Uterus (tissue), 4 donors: ENCODE measurements at places on chromosomes 5 and 9.

DNA sequence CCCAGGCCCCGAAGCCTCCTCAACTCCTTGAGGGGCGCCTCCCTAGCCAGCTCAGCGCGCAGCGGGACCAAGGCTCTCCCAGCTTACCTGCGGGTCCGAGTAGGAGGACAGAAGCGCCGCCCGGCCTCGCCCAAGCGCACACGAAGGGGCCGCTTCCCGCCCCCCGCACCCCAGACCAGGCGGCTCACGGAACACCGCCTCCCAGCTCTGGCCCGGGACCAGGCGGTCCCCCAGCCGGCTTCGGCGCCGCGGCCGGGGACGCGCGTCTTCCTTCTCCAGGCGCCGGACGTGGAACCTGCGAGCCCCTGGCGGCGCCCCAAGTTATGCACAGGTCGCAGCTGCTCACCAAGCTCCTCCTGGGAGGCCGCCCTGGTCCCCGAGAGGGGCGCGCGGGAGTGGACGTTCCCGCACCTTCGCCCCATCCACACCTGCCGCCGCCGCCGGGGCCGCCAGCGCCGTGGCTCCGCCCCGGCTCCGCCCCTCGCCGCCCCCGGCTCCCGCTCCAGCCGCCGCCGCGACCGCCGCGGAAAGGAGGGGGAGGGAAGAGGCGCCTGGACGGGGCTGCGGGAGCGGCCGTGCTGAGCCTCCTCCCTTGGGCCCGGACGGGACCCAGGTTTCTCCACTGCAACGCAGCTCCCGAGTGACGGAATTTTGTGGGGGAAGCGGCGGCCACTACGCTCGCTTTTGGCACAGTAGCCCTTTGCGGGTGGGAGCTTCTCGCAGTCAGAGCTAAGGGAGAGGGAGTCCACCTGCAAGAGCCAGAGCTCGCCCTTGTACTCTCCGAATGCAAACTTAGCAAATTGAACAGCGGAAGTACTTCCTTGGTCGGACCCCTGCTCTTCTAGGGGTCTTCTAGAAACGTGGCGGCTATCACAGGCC, 77.5 kb upstream of the IFNE start:
- H3K4me1 ChIP-seq, result no peaks in the 10 kb centered on the region
- H3K27ac ChIP-seq, result no peak overlapping the region
- DNase-seq, result peak; percentile 20
- peaks cover 12% of the 10 kb centered on the region for H3K27me3 ChIP-seq
- peak overlapping the region; percentile 39 for H3K4me3 ChIP-seq

DNA sequence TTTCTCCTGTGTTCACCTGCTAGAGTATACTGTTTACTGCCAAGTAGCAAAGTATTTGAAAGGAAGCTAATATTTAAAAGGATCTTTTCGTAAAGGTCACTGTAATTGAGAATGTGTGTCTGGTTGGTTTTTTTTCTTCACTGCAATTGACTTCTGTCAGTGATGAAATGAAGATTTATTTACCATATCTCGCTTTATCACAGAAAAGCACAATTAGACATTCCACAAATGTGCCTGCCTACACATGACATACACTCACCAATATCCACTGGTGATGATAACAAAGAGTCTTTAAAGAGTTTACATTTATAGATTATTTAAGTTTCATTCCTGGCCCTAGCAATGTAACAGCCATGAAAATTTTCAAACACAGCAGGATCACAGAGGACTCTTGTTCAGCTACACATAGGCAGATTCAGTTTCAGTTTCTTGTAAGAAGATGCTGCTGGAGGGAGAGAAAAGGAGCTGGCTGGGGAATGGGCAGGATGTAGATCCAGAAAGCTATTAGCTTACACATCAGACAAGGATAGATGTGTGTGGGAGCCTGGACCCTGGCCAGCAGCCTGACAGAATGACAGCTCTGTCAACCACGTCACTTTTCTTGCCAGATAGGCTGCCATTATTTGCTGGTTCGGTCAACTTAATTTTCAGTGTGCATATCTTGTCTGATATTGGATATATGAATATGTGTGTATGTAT, 104.0 kb downstream of the GDNF start:
- no peak for DNase-seq
- no peak overlapping the region for H3K27ac ChIP-seq
- peaks cover 6% of the 10 kb centered on the region for H3K4me1 ChIP-seq
- no peaks in the 10 kb centered on the region for H3K27me3 ChIP-seq
- no peaks in the 10 kb centered on the region for H3K36me3 ChIP-seq

GRCh38 chr9:75184471-75184870, 96.2 kb downstream of the OSTF1 start:
- H3K27me3 ChIP-seq, result no peaks in the 10 kb centered on the region
- no peaks in the 10 kb centered on the region for H3K4me1 ChIP-seq
- DNase-seq, result no peak
- no peak overlapping the region for H3K27ac ChIP-seq
- no peaks in the 10 kb centered on the region for H3K36me3 ChIP-seq

DNA sequence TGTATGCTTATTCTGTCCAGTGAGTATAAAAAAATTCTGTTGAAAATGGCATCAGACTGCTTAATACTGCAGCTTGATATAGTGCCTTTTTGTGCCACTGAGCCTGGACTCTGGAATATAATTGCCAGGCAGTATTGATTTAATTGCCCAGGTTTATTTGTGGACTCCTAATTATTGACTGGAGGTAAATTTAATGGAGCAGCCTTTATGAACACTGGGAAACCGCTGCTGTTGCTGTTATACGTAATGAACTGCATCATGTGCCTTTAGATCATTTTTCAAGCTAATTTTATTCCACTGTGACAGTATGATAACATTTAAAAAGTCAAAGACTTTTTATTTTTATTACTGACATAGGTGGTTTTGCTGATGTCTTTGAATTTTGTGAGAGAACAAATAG, 90.2 kb upstream of the SH3GL2 start:
- no peaks in the 10 kb centered on the region for H3K36me3 ChIP-seq
- no peaks in the 10 kb centered on the region for H3K4me1 ChIP-seq
- H3K27me3 ChIP-seq, result no peaks in the 10 kb centered on the region
- H3K4me3 ChIP-seq, result no peak overlapping the region
- no peak overlapping the region for H3K27ac ChIP-seq

DNA sequence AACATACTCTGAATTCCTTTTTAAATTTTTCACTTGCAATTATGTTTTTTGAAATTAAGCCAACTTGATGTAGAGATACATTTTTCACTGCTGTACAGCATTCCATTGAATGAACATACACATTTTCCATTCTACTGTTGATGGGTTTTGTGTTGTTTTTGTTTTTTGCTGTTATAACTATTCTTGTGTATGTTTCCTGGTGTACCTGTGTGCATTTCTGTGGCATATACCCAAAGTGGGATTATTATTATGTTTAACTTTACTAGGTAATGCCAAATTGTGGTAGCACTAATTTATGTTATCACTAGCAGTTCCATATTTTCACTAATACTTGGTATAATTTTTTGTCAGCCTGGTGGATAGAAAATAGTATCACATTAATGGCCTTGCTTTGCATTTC, 2.7 kb downstream of the RFESD start:
- DNase-seq, result no peak
- H3K27me3 ChIP-seq, result no peaks in the 10 kb centered on the region
- H3K36me3 ChIP-seq, result no peaks in the 10 kb centered on the region
- H3K27ac ChIP-seq, result no peak overlapping the region

DNA sequence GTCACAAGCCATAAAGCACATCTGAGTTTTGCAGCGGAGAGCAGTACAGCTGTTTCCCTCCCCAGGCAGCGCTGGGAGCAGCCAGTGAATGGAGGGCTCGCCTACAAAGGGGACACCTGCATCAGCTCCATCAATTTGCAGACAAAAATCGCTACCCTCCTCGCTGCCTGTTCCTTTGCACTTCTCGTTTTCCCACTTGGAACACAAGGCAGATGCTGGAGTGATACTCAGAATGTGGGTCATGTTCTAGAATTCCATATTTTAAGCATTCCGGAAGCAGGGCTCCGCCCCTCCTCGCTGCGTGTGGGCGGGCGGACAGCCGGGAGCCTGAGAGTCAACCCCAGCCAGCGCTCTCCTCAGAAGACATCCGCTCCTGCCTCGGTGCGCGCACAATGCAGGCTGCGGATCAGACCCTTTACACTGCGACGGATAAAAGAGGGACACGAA, 92.1 kb downstream of the LMNB1 start:
- no peak overlapping the region for H3K4me3 ChIP-seq
- no peaks in the 10 kb centered on the region for H3K4me1 ChIP-seq
- no peak for DNase-seq
- no peaks in the 10 kb centered on the region for H3K36me3 ChIP-seq

DNA sequence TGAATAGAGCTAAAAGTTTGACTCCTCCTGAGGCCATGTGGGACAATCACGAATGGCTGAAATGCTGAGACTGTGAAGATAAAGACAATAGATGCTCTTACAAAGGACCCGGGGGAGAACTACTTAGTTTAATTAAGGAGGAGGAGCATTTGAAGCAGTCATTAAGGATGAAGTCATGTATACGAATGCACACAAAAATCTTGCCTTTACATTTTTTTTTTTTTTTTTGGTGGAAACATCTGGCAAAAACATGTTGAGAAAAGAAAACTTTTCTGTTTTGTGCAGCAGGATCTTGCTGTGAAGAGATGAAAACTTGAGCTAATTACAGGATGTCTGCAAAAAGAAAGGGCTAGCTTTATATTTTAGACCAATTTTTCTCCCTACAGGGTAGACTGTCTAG, 42.3 kb upstream of the NR3C1 start:
- H3K4me1 ChIP-seq, result no peaks in the 10 kb centered on the region
- H3K4me3 ChIP-seq, result no peak overlapping the region
- no peak overlapping the region for H3K27ac ChIP-seq
- DNase-seq, result no peak
- H3K36me3 ChIP-seq, result no peaks in the 10 kb centered on the region
